ENCODE measurements at places on chromosomes 13 and 19.

- no peak for DNase-seq
Observed at GRCh38 chr13:20441879-20442278, 83.8 kb downstream of the CRYL1 start.

- no peak for DNase-seq
Observed at GRCh38 chr13:94249512-94249911, 230.0 kb downstream of the DCT start.

DNA sequence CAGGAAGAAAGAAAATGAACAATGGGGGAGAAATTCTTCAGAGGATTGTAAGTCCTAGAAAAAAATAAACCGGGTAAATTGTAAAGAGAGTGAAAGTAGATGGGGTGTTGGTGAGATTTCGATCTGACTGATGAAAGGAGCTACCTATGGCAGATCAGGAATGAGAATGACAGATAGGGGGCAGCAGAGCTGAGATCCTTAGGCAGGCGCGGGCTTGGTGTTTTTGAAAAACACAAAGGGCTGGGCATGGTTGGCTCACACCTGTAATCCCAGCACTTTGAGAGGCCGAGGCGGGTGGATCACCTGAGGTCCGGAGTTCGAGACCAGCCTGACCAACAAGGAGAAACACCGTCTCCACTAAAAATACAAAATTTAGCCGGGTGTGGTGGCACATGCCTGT, 1468.6 kb upstream of the SLC10A2 start:
- no peak for DNase-seq

GRCh38 chr19:7497292-7497691, 8.5 kb upstream of the PEX11G start:
- DNase-seq: no peak

All from NCI-H510A (cell line).